Stimulated activated CD4-positive, alpha-beta T cell treated with anti-CD3 and anti-CD28 coated beads, TNF-alpha, amount 100 ng/mL, for 1 hour (primary cell): ENCODE measurements at places on chromosomes 11 and 22.

GRCh38 chr11:12150831-12151382 is 40.5 kb downstream of the MICAL2 start:
- no peak for DNase-seq

DNA sequence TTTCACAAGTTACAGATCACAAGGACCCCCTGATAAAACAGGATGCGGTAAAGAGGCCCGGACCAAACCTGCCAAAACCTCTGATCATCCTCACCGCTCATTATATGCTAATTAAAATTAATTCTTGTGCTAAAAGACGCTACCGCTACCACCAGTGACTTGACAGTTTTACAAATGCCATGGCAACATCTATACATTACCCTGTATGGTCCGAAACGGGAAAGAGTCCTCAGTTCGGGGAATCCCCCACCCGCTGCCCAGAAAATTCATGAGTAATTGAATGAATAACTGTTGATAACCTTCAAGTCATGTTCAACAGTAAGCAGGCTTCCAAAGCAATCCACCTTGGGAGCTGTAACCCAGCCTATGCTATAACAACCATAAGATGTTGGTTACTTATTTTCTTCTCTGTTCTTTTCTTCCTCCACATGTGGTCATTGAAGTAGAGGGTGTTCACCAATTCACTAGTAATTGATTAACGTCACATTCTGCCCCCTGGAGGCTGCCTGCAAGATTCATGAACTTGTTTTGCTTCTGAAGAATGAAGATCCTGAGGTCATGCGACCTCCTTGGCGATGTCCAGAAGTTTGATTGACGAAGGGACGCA is 20.6 kb downstream of the APOBEC3H start:
- DNase-seq, result peak; percentile 41

- DNase-seq, result no peak
Measured at GRCh38 chr11:128180441-128181087, 406.8 kb downstream of the ETS1 start.

GRCh38 chr11:117444711-117445658 is 117.3 kb downstream of the CEP164 start:
- DNase-seq, result no peak

GRCh38 chr11:101996111-101996510 is 51.1 kb upstream of the CFAP300 start:
- DNase-seq, result no peak

DNA sequence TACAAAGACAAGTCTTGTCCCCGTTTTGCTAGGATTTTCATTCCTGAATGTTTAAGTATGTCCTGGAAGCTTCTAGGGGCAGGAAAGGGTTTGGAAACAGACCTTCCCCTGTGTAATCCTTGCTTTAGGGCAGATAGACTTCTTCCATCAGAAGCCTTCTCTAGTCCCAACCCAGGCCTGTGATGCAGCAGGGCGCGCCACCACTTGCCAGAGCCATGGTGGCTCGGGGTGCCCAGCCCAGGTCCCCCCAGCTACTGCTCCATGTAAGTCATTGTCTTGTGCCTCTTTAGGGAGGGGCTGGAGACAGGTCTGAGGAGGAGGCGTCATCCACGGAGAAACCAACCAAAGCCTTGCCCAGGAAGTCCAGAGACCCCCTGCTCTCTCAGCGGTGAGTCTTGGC is 4.3 kb downstream of the NOL12 start:
- no peak for DNase-seq

GRCh38 chr11:3913921-3914320 is 58.5 kb downstream of the STIM1 start:
- DNase-seq, result no peak

- no peak for DNase-seq
Measured at GRCh38 chr22:42256930-42257329, 13.5 kb downstream of the TCF20 start.

DNA sequence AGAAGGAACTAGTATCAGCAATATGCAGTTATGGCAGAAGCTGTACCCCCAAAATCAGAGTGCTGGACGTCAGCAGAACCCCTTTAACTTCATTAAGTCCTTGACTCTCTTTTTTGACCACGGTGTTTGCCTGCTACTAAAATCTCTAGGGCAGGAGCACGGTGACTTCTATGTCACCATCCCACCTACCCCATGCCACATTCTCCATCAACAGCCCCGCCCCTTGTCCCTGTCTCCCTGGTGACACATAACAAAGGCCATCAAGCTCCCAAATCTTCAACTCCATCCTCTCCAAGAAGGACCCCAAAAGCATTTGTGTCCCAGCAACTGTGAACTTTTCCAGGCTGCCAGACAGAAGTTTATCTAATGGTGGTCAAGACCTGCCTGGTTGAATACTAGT is 894 bp downstream of the ADA2 start:
- DNase-seq, result no peak

DNA sequence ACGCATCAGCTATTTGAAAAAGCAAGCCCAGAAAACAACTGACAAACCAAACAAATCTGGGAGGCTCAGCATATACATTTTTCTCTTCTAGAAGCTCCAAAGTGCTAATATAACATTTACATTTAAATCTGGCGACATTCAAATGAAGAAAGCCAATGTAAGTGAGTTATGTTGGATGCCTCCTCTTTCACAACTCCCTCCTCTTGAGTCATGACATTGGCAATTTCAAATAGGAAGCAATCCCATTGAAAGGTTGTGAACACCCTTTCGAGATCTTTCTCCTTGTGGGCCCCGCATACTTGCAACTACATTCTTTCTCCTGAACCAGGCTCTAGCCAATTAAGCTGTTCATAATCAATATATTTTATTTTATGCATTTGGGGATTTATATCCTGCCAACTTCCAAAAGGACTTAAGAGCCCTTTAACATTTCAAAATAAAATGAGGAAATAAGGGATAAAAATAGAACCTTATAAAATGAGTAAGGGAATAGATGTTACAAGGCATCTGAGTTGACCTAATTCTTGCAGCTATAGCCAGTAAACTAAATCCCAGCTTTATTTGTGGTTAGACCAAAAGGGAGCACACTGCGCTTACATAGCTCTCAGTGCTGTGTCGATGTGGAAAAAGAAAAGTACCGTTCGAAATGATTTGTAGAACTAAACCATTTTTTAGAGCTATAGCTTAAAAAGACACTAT is 129.5 kb upstream of the SESN3 start:
- DNase-seq, result no peak

DNA sequence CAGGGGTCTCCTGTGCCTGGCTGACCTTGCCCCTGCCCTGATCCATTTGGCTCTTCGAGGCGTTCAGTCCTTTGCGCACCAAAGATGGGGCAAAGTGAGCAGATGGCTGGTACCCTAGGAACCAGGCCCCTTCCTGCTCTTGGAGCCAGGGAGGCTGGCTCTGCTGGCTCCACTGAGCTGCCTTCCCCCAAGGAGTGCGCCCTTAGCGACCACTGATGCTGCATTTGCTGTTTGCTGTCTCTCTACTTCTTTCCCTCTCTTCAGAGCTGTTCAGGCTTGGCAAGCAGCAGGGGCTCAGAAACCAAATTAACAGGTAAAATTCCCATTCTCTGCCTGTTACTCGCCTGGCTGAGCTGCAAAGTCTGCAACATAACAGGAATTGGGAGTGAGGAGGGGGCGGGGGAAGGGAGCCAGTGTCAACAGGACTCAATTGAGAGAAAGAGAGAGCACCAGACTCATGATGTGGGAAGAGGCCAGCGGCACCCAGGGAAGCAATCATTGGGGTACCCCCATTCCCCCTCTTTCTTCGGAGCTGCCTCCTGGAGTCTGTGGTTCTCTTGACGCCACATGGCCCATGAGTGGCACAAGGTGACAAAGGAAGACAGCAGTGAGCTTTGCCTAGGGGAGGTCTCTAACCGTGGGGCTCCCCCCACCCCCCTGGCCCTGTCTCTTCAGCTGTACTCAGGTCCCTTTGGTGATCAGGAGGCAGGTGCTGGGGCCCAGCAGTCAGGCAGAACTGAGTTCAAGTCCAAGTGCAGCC is 102.3 kb downstream of the TP53I11 start:
- DNase-seq, result no peak

GRCh38 chr22:37639070-37639760 is at the start of gene SH3BP1:
Gene SH3BP1 (plus strand): TSS chr22:37639669. CDS start chr22:37639788, 119 bp downstream.
- peak; percentile 43 for DNase-seq

GRCh38 chr11:57482782-57483561 is 22.6 kb downstream of the RTN4RL2 start:
- DNase-seq, result peak; percentile 70

DNA sequence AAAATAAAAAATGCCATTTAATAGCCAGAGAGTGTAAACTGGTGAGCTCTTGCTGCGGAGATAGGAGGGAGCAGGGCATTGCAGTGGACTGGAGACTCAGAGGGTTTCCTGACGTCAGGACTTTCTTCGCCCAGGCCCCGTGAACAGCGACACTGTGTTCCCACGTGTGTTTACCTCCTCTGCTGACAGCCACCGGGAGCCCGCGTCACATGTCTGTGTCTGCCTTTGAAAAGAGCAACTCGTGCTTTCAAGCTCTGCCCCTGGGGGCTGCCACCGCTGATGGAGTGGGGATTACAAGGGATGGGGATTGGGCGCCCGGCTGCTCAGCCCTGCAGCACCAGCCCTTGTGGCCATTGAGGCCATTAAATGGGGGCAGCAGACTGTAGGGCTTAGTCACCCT is 3.3 kb downstream of the TANGO2 start:
- no peak for DNase-seq

DNA sequence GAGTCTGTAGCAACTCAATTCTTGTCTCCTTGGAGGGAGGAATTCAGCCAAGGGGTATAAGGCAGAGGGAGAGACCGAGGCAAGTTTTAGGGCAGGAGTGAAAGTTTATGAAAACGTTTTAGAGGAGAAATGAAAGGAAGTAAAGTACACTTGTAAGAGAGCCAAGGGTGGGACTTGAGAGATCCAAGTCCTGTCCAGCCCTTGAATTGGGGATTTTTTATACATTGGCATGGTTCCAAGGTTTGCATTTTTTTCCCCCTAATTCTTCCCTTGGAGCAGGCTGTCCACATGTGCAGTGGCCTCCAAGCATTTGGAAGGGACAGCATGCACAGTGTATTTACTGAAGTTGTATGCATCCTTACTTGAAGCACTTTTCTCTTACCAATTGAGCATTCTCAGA is 192.1 kb downstream of the LUZP2 start:
- no peak for DNase-seq

DNA sequence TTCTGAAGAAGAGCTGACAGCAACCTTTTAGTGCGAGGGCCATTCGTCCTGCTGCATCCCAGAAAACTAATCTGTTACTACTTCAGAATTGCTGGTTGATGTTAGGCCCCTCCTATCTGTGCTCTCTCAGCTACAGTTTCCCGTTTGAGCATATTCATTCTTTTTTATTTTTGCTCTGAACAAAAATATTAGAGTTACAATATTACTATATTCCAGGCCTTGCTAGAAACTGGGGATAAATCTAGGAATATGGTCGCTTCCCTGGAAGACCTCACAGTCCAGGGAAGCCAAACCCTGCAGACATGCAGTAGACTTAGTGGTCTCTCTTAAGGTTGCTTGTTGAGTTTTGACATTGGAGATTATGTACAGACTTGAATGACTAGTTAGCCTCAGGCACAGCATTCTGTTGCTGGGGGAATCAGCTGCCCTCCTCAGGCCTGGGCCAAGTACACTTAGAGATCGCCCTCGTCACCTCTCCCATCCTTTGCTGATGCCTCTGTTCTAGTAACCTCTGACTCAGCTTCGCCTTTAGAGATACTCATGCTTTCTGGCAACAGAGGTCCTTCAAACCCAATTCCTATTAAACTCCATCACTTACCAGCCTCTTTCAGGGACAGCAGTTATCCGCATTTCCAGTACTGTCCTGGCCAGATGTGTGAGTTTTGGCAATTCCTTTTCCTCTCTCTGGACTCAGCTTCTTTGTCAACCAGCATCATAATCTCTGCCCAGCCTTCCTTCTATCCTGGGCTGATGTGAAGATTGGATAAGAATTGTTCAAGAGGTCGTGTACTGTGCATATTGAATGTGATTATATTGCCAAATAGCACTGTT is 698 bp upstream of the ANAPC15 start:
- no peak for DNase-seq

DNA sequence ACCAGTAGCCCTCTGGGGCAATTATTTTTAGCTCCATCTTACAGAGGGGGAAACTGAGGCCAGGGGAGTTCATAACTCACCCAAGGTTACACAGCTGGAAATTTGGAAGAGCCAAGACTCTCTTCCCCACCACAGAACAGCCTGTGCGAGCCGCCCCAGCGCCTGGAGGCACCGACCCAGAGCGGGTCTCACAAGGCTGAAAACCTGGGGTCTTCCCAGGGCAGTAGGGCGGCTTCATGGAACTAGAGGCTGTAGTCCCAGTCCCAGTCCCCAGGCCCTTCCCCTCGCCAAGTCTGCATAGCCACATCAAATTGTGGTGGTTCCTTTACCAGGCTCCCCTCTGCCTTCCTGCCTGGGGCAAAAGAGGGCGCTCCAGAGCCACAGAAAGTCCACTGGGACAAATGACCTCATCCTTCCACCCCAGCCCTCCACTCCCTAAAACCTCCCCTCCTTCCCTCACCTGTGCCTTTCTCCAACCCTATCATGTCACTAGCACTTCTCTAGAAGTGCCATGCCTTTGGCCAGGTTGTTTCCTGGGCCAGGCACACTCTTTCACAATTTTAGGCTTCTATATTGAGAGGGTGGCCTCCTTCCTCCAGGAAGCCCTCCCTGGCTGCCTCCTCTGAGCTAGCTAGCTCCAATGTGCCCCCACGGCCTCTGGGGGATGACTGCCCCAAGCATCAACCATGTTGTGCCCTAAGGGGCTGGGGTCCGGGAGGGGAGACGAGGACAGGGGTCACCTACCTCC is 15.2 kb upstream of the CDC42EP1 start:
- DNase-seq, result no peak

- no peak for DNase-seq
Measured at GRCh38 chr11:117931971-117932370, 2.8 kb upstream of the TMPRSS13 start.

- DNase-seq, result no peak
Measured at GRCh38 chr11:78161962-78162371, 22.5 kb upstream of the ALG8 start.

DNA sequence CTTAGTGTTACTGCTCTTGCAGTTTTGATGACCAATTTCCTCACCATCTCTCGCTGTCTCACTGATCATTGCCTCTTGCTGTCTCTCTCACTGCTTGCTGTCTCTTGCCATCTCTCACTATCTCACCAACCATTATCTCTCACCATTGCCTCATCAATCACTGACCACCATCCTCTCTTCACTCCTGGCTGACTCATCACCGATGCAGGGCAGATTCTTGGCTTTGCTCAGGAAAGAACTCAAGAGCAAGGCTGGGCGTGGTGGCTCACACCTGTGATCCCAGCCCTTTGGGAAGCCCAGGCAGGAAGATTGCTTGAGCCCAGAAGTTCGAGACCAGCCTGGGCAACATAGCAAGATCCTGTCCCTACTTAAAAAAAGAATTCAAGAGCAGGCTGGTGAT is 66.3 kb upstream of the SYN3 start:
- no peak for DNase-seq
